ENCODE measurements at places on chromosomes 11 and 22.

GRCh38 chr11:132504501-132505041 is 1027.7 kb downstream of the OPCML start:
- DNase-seq, result no peak

- no peak for DNase-seq
These were observed 8.5 kb downstream of the RAB3IL1 start for GRCh38 chr11:61908730-61909316.

DNA sequence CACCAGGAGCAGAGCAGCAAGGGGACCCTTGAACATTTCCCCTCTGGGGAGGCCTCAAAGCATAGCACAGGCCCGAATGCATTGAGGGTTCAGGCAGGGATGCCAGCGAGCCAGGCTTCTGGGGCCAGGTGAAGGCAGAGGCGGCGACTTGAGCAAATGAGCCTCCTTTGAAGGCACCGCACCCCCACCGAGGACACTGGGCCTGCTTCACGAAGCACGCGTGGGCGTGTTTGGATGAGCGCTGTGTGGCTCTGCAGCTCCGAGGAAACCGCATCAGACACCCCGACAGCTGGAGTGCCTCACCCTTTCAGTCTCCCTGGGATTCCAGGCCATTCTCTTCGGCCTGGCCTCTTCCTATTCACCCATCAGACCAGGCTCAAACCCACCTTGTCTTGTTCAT is 301.8 kb downstream of the NTM start:
- no peak for DNase-seq

- DNase-seq, result no peak
These were observed 3.6 kb upstream of the RRAS2 start for GRCh38 chr11:14362611-14363010.

- no peak for DNase-seq
These were observed 110.8 kb downstream of the UVRAG start for GRCh38 chr11:75925785-75926164.

DNA sequence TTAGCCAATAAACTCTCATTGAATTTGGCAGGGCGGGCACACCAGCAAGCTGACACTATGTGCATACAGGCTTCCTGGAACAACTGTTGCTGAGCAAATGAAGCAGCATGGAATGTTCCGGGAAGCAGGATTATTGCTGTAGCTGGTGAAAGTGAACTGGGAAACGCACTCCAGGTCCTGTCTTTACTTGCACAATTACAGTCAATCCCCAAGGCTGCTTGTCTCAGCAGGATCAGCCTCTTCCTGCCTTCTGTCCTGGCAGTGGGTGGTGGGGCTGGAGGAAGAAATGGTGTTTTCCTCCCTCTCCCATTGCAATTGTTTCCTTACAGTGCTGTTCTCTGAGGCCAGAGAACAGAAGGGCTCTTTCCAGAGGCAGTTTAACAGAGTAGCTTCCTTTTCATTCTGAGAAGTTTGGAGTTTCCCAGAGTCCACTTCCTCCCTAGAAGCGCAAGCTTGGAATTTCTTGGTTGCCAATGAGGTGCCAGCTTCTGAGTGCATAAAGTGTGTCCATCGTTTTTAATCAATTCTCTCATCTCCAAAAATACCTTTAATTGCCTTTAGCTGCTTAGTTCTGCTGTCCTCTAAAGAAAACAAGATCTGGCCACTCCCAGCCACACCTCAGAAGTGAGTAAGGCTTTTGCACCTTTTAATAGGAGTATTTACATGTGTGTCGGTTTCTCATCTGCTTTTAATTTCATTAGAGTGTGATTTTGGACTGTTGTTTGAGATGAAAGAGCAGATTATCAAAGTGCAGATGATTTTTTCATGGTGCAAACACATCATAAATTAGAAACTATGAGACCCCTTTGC is 19.9 kb downstream of the CD44 start:
- DNase-seq, result no peak

- no peak for DNase-seq
These were observed 11.6 kb upstream of the MB start for GRCh38 chr22:35628732-35629131.

DNA sequence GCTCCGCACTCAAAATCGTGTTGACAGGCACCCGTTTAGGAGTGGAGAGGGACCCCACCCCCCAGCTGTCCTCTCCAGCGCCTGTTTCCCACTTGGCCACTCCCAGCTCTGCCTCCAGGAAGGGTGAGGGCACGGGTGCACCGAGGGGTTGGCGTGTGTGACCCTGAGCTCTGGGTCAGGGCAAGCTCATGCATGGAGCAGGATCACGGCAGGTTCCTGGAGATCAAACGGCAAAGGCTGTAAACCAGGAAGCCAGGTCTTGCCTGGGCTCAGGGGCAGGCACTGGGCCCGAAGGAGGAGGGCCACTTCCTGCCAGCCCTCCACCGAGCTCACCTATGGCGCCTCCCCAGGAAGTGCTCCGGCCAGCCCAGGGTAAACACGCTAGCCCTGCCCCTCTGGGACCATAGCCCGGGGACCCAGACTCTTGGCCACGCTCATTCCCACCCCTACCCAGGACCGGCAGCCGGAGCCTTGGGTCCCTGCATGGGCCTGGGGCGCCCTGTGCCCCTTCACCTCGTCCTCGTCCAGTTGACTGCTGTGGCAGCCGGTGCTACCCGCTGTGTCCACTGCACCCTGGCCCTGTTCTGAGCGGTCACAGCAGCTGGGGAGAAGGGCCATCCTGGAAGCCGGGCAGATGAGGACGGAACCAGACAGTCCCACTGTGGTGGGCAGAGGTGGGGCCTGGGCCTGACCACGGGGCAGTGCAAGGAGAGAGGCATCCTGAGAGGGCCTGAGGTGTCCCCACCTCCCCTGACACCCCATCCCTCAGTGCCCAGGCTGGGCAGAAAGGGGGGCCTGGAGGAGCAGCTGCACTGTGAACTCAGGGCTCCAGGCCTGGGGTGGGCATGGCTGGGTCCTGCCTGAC is 1.0 kb upstream of the EPS8L2 start:
- no peak for DNase-seq

GRCh38 chr11:13486926-13487660 is 8.7 kb downstream of the PTH start:
- peak; percentile 24 for DNase-seq

DNA sequence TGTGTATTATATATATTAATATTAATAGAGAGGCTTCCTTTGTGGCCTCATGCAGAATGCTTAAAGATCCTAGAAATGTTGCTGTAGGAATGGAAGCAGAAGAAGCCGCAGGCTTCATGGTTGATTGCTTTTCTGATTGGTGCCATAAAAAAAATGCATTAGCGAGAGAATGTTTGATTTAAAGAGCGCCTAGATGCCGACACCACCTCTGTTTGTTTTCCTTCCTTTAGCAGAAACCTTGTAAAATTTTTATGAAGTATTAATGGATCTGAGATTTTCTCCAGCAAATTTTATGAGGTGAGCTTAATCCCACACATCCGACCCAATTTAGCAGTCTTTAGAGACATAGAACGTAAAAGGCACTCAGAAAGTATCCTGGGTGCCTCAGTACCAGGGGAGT is 587.5 kb downstream of the NTM start:
- no peak for DNase-seq

DNA sequence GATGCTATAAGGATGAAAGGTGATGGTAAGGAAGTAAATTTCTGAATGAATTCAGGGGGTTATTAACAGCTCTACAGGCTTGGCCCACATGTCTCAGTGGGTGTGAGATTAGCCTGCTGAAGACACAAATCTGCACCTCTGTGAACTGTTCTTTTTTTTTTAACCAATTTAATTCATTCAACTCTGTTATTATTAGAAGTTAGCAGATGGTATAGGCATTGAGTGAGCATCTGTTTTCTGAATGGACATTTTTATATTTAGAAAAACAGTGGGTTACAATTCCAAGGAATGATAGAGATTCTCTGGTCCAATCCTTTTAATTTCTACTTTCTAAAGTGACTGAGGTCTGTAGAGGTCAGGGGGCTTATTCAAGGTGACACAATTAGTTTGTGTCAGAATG is 122.0 kb upstream of the SORL1-AS1 start:
- DNase-seq, result no peak

DNA sequence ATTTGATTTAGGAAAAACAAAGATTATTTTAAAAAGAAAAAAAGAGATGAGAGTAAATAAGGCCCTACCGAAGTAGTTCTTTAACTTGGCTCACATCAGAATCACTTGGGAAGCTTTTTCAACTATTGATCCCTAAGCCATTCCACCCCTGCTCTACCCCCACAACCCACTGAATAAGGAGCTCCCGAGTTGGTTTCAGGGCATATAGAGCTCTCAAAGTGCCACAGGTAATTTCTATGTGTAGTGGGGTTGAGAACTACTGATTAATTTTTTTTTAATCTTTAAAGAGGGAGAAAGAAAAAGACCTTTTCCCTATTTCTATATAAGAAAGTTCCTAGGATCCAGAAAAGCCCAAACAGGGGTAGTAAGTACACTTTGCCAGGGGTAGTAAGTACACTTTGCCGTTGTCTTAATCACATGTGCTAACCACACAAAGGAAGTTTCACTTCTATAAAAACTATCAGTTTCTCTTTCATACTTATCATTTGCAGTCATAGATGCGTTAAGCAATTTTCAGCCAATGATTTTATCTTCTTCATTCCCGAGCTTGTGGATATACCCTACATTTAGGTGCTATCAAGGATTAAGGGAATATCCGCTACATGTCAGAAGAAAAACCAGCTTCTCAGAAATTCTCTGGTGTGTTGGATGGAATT is 108.4 kb upstream of the ZC3H12C start:
- no peak for DNase-seq

- DNase-seq, result no peak
These were observed 22.3 kb downstream of the TNKS1BP1 start for GRCh38 chr11:57302489-57302888.

- DNase-seq, result no peak
These were observed 2.9 kb downstream of the SRPRA start for GRCh38 chr11:126265811-126266210.

- DNase-seq, result peak; percentile 10
These were observed 898 bp downstream of the ZNF215 start for GRCh38 chr11:6927030-6927617.

DNA sequence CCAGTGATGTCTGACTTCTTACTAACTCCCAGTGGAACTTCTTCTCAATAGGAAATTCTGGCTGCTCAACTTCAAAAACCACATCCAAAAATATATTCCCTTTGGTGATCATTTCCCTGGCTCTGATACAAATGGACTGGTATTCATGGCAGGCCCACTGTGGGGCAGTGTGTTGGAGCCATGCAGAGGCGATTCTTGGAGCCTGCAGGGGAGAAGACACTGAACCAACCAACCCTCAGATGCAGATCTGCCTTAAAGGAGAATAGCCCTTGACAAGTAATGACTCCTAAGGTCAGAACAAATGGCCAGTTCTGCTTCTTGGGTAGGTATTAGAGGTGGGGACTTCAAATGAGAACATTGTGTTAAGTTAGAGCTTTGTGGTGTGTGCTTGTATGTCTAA is 12.2 kb downstream of the OR4D9 start:
- DNase-seq, result no peak

GRCh38 chr11:126418887-126419286 is 63.4 kb downstream of the ST3GAL4 start:
- DNase-seq, result no peak

GRCh38 chr11:69444381-69445130 is 36.9 kb upstream of the LINC01488 start:
- no peak for DNase-seq

DNA sequence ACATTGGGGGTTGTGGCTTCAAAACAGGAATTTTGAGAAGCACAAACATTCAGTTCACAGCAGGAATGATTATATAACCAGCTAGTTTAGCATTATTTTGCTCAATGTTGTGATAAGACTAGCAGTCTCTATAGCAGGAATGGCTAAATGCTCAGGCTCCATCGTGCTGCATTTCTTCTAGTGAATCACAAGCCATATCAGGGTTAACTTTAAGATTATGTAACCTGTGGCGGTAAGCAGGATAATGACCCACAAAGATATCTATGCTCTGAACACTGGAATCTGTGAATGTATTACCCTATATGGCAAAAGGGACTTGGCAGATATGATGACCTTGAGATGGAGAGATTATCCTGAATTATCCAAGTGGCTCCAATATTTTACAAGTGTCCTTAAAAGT is 14.8 kb downstream of the FSHB start:
- DNase-seq, result no peak

GRCh38 chr11:129312730-129313503 is 62.7 kb upstream of the BARX2 start:
- DNase-seq, result no peak

DNA sequence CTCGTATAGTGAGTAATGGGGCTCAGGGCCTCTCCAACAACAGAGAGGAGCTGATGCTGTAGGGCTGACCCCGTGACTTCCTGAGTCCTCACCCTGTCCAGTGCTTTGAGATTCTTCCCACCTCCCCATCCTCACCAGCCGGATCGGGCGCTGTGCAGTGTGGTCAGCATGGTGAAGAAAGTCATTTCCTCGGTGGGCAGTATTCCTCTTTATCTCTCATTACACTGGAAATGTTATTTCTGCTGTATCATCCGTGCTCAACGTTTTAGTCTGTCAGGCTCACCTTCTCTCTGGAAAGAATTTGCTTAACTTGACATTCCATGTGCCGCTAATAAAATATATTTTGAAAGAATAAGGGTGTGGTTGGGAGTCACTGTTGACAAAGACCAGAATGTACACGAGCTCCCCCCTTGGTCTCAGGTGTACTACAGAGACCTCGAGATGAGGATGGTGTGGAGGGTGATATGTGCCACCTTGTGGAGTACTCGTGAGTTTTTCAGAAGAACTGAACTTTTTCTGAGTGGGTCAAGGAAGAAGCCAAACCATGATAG is 25.7 kb upstream of the SCGB1A1 start:
- no peak for DNase-seq

GRCh38 chr11:109644152-109644551 is 222.2 kb downstream of the C11orf87 start:
- no peak for DNase-seq

GRCh38 chr11:34449013-34449412 is 10.3 kb downstream of the CAT start:
- DNase-seq, result peak; percentile 46

DNA sequence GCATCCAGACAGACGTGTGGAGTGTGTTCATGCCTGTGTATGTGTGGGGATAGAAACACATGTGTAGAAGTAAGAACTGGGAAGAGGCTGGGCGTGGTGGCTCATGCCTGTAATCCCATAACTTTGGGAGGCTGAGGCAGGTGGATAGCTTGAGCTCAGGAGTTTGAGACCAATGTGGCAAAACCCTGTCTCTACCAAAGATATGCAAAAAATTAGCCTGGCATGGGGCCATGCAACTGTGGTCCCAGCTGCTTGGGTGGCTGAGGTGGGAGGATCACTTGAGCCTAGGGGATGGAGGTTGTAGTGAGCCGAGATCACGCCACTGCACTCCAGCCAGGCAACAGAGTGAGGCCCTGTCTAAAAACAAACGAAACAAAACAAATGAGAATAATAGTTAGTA is 1166.6 kb downstream of the TBC1D22A start:
- DNase-seq, result peak; percentile 17

All from DND-41 (cell line).